ENCODE measurements at places on chromosomes 3 and 15. TPM values are rescaled to one million over a fixed set of nuclear protein-coding genes. Genes with fewer than 3 reads are reported as not detected.

Gene ERICH6
- total RNA-seq: not detected

DNA sequence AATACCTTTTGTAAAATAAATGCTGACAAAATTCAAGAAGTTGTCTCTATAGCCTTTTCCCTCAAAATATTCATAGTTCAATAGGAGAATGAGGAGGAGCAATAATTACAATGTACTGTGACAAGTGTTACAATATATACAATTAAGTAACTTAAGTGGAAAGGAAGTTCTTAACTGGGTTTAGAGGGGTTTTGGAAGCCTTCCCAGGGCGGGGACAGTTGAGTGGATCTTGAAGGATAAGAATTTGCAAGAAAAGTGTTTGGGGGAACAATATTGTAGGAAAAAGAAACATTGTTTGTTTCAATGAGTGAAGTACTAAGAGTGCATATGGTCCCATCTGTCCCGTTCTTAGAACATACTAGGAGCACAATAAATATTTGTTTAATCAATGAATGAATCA lies 165.2 kb upstream of the PLSCR5 start:
- DNase-seq: no peak

Gene CFAP20DC
- 0.98 TPM for total RNA-seq

GRCh38 chr15:100711516-100712021 lies 109.2 kb downstream of the ASB7 start:
- no peak for DNase-seq

Gene SCN11A
- total RNA-seq: 0.61 TPM

Gene HDGFL3
- 9.2 TPM for total RNA-seq

Gene SPATA12
- not detected for total RNA-seq

DNA sequence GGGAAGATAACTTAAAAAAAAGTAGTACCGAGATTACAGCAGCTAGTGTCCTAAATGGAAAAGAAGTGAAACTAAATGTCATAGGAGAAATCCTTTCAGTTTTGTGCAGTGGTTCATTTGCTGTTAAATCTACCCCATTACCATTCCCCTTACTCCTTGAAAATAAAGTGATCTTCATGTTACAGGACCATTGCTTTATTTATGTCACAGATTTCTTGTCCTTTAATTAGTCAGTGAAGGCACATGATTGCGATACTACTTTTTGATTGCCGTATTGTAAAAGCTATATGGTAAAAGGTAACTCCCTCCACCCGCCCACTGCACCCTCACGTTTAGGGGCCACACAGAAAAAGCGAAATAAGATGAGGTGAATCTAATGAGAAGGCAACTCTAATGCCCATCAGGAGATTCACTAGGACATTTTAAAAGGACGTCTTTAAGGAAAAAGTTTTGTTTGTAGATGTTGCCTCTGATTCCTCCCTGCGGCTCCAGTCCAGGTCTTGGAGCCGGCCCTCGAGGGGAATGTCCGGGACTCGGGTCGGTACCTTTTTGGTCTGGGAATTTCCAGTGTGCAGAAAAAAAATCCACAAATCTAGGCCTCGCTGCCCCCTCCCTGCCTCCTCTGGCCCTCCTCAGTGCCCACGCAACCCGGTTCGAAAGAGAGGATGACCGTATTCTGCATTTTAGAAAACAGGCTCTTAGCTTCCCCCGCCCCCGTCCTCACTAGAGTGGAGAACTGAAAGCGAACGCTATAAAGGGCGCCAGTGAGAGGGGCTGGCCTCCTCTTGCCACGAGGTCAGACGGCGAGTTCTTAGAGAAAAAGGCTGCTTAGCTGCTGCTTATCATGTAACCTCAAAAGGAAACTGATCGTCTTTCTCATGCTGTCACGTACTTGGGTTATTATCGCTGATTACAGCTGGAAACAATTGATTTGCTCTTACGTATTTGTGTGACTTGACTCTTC lies 21.8 kb upstream of the NFKBIZ start:
- DNase-seq: peak; percentile 84

GRCh38 chr15:93563218-93563617 lies 474.2 kb upstream of the RGMA start:
- no peak for DNase-seq

Gene GP5
- total RNA-seq: not detected

GRCh38 chr15:90607361-90607760 lies 77.6 kb downstream of the CRTC3 start:
- DNase-seq: no peak

Gene ZPLD1
- not detected for total RNA-seq

GRCh38 chr15:65956307-65956706 lies 87.0 kb downstream of the RAB11A start:
- no peak for DNase-seq

Gene SLC15A2
- 2.5 TPM for total RNA-seq

GRCh38 chr3:184200825-184201224 lies 14.8 kb downstream of the ABCF3 start:
- DNase-seq: no peak

Gene ALDH1L1
- total RNA-seq: 26.7 TPM

DNA sequence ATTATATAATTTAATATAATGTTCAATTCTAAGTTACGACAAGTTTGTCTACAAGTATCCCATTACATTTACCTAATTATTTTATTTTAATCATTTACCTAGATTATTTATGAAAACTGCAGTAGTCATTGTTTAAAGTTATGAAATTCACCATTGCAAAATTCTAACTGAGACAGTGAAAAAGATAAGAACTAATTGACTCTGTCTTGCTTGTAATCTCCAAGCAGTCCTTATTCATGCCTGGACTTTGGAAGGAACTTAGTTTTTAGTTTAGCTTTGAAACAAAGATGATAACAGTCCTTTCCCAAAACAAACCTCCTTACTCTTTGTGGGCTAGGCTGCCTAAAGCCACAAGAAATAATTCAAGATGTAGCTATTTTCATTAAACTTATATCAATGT lies 165.0 kb downstream of the SUCNR1 start:
- DNase-seq: no peak

Gene GPR176
- total RNA-seq: 1.5 TPM

GRCh38 chr3:60001369-60001768 lies 951.5 kb upstream of the CFAP20DC start:
- DNase-seq: no peak

- DNase-seq: no peak
Measured at GRCh38 chr15:91435113-91435512, 335.1 kb downstream of the SV2B start.

Gene TICRR
- total RNA-seq: 4.4 TPM

- no peak for DNase-seq
Measured at GRCh38 chr15:57290187-57290586, 86.1 kb upstream of the CGNL1 start.

GRCh38 chr15:54820811-54821210 lies 375.9 kb downstream of the RSL24D1 start:
- DNase-seq: no peak

GRCh38 chr15:46297766-46298165 lies 662.9 kb downstream of the SQOR start:
- no peak for DNase-seq

Gene SCAANT1
- not detected for total RNA-seq

GRCh38 chr3:168473334-168473890 lies 377.7 kb upstream of the GOLIM4 start:
- no peak for DNase-seq

DNA sequence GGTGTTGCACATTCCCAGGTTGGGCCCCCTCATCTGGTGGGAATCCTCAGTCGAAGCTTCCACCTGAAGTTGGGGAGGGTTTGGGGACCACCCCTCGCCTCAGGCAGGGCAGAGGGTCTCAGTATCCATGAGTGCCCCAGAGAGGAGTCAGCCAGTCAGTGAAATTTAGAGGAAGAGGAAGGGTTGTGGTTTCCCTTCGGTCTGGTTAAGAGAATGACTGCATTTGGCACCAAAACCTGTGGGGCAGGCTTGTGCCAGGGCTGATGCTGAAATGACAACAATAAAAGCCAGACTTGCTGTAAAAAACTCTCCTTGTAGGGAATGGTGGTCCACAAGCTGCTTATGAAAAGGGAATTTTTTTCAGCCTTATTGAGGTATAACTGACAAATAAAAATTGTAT lies 22.6 kb downstream of the LMCD1 start:
- no peak for DNase-seq

DNA sequence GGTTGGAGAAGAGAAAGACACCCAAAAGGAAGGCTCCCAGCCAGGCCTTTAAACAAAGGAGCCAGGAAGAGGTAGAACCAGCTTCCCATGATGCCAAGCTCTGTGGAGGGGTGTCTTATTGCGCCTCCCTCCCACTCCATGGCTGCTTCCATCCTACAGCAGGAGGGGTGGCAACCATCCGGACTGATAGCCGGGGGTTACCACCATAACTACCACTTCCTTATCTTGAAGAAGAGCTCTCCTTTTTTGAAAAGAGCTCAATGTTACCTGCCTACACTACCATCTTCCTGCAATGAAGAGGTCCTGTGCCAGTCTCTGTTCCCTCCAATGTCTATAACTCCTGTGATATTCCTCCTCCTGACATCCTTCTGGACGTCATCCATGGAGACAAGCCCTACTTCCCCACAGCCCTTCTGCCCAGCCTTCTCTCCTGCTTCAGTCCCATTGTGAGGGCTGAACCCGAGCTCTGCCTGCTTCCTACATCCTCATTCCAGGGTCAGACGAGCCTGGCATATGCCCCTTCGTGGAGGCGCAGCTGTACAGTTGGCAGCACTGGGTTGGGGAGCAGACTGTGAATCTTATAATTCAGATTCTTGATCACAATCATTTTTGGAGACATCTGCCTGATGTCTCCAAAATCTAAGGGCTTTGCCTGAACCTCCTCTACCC lies 8.5 kb downstream of the CCDC9B start:
- DNase-seq: peak; percentile 15

DNA sequence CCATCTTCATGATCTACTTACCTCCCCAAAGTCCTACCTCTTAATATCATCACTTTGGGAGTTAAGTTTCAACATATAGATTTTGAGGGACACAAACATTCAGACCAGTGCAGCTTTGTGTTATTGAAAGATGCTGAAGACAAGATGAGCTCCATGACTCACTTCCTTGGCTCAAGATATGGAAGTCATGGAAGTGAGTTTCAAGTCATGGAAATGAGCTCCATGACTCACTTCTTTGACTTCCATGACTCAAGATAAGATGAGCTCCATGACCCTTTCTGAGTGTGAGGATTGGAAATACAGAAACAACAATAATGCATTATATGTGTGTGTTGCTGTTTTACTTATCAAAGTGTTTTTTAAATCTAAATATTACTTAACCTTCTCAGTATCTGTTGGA lies 170.2 kb upstream of the TPRG1 start:
- no peak for DNase-seq

- no peak for DNase-seq
Measured at GRCh38 chr15:78982736-78983135, 37.9 kb upstream of the CTSH start.

DNA sequence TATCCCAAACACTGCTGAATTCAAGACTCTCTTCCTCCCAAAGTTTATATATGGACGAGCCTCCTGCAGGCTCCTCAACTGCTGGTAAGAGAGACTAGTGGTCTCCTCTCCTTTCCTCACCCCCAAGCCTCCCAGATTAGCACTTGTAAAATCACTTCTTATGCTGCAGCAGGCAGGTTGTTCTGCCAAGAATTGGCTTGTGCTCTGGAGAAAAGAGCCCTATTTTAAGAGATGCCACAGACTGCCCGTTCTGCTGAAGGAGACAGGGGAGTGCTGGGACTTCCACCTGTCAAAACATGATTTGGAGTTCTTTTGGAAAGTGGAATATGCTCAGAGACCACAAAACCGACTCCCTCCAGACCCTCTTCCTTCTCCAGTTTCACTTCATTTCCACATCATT lies 230.9 kb upstream of the EIF1B start:
- no peak for DNase-seq

- DNase-seq: no peak
Measured at GRCh38 chr3:6250167-6250566, 610.7 kb upstream of the GRM7 start.

Gene CEMIP
- 1.7 TPM for total RNA-seq

DNA sequence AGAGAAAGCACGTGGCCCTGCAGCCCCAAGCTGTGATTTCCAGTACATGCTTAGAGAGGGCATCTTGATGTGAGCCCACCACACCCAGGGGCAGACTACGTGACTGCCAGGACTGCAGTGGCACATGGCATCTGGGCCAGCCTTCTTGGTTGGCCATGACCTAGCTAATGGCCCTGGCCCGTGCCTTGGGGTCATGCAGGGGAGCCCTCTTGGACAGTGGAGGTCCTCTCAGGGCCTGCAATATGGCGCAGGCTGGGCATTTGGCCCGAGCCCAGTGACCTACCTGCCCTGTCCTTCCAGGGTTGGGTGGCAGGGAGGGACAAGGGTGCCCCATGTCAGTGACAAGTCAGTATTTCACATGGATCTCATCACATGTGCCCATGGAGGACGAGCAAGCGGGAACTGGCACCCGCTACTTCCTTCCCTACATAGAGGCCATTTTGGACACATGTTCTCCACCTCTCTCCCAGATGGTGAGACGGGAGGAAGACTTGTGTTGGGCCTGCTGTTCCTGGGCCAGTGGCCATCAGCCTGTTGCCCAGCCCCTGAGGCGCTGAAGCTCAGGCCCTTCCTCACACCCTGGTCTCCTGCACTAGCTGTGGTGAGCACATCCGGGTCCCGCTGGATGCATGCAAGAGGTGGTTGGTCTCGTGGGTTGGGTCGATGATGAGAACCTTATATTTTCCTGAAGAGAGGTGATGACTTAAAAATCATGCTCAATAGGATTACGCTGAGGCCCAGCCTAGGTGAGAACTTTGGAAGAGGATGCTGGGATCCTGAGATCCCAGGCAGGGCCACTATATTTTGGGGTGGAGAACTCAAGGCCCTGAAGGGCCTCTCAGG lies 195.6 kb downstream of the UBE3A start:
- DNase-seq: no peak

DNA sequence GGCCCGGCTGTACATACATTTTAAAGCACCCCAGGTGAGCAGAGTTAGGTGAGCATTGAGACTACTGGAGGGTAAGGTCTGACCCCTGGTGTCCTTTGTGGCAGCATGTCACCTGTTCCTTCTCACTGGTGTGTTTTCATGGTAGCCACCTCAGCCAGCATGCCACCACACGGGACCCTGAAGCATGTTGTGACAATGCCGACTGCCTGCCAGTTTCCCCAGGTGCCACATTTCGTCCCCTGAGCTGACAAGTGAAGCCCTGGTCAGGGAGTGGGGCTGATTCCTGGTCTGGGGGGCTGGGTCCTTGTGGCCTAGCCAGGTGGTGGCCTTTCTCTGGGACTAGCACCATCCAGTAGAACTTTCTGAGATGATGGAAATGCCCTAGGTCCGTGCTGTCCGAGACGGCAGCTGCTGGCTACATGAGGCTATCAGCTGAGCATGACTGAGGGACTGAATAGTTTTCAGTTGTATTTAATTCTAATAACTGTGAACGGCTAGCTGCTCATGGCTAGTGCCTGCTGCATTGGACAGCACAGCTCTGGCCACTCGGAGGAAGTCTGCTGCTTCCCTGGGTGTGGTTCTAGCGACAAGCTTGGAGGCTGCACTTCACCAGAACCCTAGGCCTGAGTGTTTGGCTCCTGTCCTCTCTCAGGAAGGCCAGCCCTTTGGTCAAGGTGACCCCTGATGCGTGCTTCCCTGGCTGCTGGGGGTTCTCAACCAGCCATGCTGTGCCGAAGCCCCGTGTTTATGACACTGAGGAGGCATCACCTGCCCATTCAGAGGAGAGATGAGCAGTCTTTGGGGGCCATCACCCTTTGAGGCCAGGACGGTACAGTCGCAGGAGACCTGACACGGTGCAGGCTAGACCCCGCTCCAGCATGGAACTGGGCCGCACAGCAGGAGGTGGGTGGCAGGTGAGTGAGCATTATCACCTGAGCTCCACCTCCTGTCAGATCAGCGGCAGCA lies 3.9 kb downstream of the C3orf22 start:
- DNase-seq: peak; percentile 8

- peak; percentile 13 for DNase-seq
Measured at GRCh38 chr3:99817047-99817436, 620 bp upstream of the CMSS1 start.

Gene TLR9
- total RNA-seq: 0.42 TPM
